ENCODE measurements at places on chromosomes 5 and 9. TPM values are rescaled to one million over a fixed set of nuclear protein-coding genes. Genes with fewer than 3 reads are reported as not detected.

NAA35 gene
- 21.6 TPM for total RNA-seq

CD274 gene
- total RNA-seq: 7.0 TPM

LHX3 gene
- total RNA-seq: not detected

LCN12 gene
- 1.4 TPM for total RNA-seq

CCL27 gene
- not detected for total RNA-seq

AMBP gene
- not detected for total RNA-seq

GRCh38 chr9:5536684-5537083, 26.4 kb downstream of the PDCD1LG2 start:
- peaks cover 16% of the 10 kb centered on the region for H3K4me1 ChIP-seq
- no peak overlapping the region for H3K27ac ChIP-seq
- H3K4me3 ChIP-seq: no peak overlapping the region
- H3K36me3 ChIP-seq: no peaks in the 10 kb centered on the region
- H3K27me3 ChIP-seq: no peaks in the 10 kb centered on the region

DNA sequence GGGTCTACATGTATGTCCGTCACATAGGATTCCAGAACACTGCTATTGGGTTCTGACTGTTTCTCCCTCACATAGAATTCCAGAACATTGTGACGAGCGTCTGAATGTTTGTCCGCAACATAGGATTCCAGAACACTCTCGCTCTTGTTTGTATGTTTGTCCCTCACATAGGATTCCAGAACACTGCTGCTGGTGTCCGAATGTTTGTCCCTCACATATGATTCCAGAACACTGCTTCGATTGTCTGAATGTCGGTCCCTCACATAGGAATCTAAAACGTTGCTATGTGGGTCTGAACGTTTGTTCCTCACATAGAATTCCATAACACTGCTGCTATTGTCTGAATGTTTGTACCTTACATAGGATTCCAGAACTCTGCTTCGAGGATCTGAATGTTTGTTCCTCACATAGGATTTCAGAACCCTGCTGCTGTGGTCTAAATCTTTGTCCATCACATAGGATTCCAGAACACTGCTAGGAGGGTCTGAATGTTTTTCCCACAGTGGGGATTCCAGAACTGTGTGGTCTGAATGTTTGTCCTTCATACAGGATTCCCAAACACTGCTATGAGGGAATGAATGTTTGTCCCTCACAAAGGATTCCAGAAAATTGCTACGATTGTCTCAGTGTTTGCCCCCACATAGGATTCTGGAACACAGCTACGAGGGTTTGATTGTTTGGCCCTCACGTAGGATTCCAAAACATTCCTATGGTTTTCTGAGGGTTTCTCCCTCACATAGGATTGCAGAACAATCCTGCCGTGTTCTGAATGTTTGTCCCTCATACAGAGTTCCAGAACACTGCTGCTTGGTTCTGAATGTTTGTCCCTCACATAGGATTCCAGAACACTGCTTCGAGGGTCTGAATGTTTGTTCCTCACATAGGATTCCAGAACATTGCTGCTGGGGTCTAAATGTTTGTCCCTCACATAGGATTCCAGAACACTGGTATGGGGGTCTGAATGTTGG, 220.5 kb downstream of the FOXD4L6 start:
- H3K27me3 ChIP-seq: no peaks in the 10 kb centered on the region
- H3K36me3 ChIP-seq: no peaks in the 10 kb centered on the region
- H3K4me1 ChIP-seq: no peaks in the 10 kb centered on the region
- DNase-seq: no peak
- H3K27ac ChIP-seq: no peak overlapping the region

- H3K4me1 ChIP-seq: no peaks in the 10 kb centered on the region
- no peak overlapping the region for H3K4me3 ChIP-seq
- H3K36me3 ChIP-seq: no peaks in the 10 kb centered on the region
- no peak for DNase-seq
These were observed 26.6 kb downstream of the TRPM3 start for GRCh38 chr9:71094708-71095251.

DNA sequence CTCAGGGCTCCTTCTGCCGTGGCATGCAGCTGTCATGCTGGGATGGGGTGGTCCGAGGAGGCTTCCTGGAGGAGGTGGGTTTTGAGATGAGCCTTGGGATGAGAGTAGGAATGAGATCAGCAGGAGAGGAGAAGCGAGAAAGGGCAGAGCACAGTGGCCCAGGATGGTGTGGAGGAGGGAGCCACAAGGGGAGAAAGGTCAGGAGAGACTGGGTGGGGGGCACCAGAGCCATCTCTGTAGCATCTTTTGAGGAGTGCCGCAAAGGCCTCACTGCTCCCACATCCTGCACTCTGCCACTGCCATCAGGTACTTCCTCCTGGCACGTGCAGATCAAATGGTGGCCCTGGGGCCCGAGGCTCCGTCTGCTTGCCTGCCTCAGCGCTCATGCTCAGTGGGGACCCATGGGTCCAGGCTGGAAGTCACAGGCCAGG, 150.2 kb downstream of the MACROH2A1 start:
- H3K4me3 ChIP-seq: no peak overlapping the region
- H3K27me3 ChIP-seq: no peaks in the 10 kb centered on the region
- no peak for DNase-seq

DNA sequence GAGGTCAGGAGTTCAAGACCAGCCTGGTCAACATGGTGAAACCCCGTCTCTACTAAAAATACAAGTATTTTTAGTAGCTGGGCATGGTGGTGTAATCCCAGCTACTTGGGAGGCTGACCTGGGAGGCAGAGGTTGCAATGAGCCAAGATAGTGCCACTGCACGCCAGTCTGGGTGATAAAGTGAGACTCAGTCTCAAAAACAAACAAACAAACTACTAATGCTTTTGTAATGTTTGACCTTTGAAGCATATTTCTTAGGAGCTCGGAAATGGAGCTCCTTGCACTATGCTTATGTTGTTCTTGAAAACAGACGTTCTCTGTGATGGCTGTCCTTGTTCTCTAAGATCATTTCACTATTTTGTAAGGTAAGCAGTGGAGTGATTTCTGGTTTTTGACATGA, 6.0 kb downstream of the F2RL2 start:
- no peaks in the 10 kb centered on the region for H3K4me1 ChIP-seq
- no peaks in the 10 kb centered on the region for H3K27me3 ChIP-seq
- no peak overlapping the region for H3K4me3 ChIP-seq
- DNase-seq: no peak
- peaks cover 71% of the 10 kb centered on the region for H3K36me3 ChIP-seq

DNA sequence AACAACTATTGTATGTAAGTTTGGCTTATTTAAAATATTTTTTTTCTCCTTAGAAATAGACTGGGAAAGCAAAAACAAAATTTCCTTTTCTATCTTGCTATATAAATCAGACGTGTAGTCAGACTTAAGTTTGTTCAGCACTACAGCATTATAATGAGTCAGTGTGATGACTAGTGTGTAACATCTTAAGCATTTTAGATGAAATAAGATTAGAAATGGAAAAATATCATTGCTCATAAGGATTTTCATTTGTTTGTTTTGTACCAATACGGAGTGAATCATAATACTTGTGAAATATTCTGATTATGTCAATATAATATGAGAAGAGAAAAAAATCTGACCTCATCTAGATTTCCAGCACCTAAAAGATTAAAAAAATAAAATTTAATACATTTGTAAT, 64.7 kb upstream of the RICTOR start:
- H3K4me3 ChIP-seq: no peak overlapping the region
- no peak for DNase-seq
- peaks cover 91% of the 10 kb centered on the region for H3K36me3 ChIP-seq

- no peaks in the 10 kb centered on the region for H3K36me3 ChIP-seq
- DNase-seq: no peak
- no peak overlapping the region for H3K27ac ChIP-seq
- H3K27me3 ChIP-seq: peaks cover 9% of the 10 kb centered on the region
- H3K4me1 ChIP-seq: peaks cover 6% of the 10 kb centered on the region
These were observed 126.0 kb upstream of the IL12B start for GRCh38 chr5:159456261-159456660.

Data from CD4-positive, CD25-positive, alpha-beta regulatory T cell (primary cell).